ENCODE measurements at places on chromosomes 2 and 18. TPM values are rescaled to one million over a fixed set of nuclear protein-coding genes. Genes with fewer than 3 reads are reported as not detected.

GRCh38 chr2:54038835-54039234, 68.0 kb upstream of the PSME4 start:
- no peak for DNase-seq

DNA sequence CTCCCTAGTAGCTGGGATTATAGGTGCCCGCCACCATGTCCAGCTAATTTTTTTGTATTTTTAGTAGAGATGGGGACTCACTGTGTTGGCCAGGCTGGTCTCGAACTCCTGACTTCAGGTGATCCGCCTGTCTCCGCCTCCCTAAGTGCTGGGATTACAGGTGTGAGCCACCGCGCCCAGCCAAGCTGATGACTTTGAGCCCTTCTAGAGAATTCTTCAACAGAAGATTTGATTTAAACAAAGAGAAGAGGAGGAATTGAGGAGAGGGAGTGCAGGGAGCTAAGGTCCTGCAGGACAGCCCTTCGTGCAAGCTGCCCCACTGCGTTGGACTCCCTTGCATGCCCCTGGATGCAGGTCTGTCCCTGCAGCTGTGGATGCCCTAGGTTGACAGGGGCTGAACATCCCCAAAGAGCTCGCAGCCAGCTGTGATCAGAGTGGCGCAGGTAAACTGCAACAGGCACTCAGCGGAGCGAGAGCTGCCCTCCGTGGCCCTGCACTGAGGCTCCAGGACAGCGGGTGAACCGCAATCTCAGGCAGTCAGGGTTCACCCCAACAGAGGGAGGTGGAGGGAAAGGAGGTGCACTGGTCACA, 13.7 kb downstream of the ADRA2B start:
- DNase-seq, result no peak

DNA sequence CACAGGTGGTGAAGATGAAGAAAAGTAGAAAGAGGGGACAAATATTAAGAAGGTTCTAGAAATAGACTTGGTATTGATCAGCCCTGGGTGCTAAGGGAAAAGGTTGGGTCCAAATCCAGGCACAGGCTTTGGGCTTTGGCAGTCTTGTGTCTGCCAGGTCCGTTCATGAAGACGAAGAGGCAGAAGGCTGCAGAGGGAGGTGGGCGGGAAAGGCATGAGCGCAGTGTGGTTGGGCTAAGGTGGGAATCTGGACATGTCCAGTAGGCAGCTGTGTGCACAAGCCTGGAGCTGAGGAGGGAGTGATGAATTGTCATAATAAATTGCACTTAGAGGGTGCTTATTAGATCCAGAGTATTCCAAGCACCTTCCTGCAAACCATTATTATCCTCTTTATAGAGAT, 105.7 kb upstream of the TEX51 start:
- no peak for DNase-seq

DNA sequence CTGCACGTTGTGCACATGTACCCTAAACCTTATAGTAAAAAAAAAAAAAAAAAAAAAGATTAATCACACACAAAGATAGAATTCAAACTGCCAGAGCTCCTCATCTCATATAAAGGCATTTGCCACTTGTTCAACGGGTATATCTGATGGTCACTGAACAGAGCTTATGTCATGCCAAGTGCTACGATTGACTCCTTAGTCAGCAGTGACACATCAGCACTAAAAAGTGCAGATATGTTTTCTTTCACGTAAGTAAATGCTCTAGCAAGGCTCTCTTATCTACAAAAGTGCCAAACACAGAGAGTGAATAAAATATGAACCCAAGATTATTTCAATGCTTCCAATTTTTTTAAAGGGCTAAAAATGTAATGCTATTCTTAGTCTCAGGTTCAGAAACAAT, 1.1 kb downstream of the LMAN1 start:
- peak; percentile 44 for DNase-seq

GRCh38 chr2:223978451-223978850, 21.2 kb downstream of the MRPL44 start:
- DNase-seq, result no peak

DNA sequence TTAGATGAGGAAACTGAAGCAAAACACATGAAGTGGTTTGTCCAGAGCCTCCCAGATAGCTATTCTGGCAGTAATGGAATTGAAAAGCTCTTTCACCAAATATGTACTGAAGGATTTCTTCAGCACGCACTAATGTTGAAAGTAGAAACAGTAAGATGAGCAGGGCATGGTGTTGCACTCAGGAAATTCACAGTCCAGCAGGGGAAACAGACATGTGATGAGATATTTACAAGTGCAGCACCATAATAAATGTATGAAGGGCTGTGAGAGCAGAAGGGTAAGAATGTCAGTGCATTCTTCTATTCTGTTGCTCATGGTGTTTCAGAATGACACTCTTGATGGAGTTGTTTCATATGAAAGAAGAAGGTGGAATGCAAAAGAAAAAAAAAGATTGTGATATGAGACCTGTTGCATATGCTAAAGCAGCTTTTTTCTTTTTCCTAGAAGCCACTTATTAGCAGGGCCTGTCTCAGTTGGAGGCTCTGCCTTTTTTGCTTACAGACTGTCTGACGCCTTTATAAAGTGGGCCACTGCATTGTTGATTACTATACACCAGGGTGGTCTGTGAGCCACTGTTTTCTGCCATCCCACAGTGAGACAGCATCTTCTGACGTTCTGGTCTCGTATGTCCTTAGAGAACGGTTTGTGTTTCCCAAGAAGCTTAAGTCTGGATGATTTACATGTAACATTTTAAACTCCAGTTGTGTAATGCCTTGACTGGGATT, 516.9 kb downstream of the ARHGAP15 start:
- DNase-seq, result no peak

DNA sequence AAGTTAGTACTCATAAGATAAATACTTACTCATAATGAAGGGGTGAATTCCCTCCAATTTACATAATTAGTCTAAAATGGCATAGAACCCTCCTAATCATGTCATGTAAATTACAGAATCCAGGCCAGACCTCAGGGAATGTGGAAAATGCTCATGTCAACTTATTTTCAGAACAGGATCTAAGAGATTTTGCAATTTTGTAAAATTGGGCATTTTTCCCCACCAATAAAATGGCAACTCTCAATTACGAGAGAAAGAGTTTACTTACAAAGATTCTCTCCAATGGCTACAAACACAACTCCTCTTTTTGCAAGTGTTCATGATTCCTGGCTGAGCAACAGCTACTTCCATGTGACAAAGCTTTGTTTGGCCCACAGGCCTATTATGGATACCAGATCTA, 33.8 kb upstream of the SP5 start:
- DNase-seq, result no peak

GRCh38 chr18:35584735-35585134, 3.2 kb downstream of the GALNT1 start:
- no peak for DNase-seq

DNA sequence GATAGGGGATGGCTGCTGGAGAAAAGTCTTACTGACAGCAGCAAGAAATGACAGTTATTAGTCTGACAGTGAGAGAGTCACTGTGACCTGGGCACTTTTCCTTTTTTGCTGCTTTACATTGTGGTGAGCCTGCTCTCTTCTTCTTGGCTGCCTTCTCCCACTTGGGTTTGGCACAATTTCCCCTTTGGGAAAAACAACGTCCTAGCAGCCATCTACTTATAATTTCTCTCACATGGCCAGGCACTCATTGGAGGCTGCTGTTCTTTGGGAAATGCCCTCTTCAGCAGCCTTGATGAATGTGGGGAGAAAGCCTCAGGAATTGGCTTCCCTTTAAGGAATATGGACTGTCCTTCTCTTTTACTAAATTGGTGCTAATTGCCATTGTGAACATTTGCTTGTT, 60.4 kb upstream of the SLC1A4 start:
- no peak for DNase-seq

DNA sequence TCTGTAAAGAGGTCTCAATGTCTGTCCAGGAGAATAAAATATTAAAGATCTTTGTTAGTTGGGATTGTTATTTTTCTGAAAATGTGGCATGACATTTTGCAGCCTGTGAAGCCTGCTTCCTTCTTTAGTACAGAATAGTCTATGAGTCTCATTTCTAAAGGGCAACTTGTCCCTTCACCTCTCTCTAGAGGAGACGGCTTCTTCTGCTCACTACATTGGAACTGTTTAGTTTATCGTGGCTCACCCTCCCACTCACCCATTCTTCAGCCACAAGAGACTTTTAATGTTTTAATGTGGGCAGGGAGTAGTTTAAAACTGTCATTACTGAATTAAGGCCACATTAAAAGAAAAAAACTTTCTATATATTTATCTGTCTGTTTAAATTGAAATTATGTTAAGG, 161.0 kb downstream of the BARD1 start:
- DNase-seq, result no peak

DNA sequence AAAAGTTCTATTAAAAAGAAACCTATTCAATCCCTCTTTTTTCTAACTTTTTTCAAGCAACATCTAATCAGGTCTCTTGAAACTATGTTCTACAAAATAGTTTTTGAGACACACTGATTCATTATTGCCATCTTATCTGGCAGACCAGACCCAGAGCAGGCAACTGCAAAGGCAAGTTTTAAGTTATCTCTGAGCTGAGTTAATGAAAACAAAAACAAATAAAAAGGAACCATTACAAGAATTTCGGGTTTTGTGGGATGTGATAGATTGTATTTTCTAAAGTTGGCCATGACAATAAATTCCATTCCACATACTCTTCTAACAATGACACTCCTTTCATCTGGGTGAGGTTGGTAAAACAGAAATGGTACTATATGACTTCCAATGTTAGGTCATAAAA, 15.2 kb upstream of the TWSG1 start:
- DNase-seq, result no peak

GRCh38 chr2:18362696-18363095, 197.8 kb downstream of the RDH14 start:
- no peak for DNase-seq

GRCh38 chr18:32777049-32777448, 4.2 kb upstream of the KLHL14 start:
- no peak for DNase-seq

- no peak for DNase-seq
Observed at GRCh38 chr2:187136646-187137045, 287.7 kb upstream of the ZSWIM2 start.

- no peak for DNase-seq
Observed at GRCh38 chr2:189088591-189089205, 90.9 kb downstream of the COL5A2 start.

DNA sequence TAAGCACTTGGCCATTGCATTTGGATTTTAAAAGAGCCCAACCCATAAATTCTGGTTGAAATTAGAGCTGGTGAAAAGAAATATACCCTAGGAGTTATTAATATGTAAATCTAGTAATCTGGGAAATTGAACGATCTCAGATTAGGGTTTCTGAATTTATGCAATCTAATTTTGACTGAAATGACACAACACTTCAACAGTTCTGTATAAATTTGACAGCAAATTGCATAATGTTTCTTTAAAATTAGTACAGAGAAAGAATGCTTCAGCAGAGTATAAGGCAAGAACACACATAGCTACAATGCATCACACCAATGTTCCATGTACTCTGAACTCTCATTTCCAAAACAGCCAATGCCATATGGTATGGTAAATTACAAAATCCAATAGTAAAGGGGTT, 201.5 kb upstream of the ITGA4 start:
- no peak for DNase-seq

GRCh38 chr18:4587204-4587603, 132.1 kb upstream of the DLGAP1 start:
- no peak for DNase-seq

- no peak for DNase-seq
Observed at GRCh38 chr2:24343225-24343882, 17.0 kb downstream of the ITSN2 start.

- no peak for DNase-seq
Observed at GRCh38 chr2:138536302-138536701, 34.7 kb downstream of the SPOPL start.

DNA sequence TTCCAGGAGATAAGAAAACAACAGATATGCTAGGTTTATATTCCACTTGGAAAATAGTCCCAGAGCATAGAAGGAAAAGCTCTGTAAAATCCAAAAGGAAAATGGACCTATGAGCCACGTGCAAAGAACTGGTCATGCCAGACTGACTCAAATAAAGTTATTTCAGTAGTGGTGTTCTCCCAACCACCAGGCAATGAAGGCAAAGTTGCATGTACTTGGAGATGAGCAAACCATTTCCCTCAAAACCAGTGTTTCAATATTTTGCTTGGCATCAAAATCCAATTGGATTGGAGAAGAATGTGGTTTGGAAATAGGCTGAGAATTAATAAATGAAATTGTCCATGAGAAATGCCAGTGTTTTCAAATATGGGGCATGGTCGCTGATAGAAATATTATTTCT, 237.5 kb downstream of the ICOS start:
- no peak for DNase-seq

GRCh38 chr2:200705305-200706041, 106.2 kb upstream of the BZW1 start:
- DNase-seq, result no peak

- no peak for DNase-seq
Observed at GRCh38 chr2:52097071-52097470, 1065.1 kb upstream of the NRXN1 start.

The CCNT2 gene
- total RNA-seq, result 27.0 TPM

The XDH gene
- 0.19 TPM for total RNA-seq

The REG1B gene
- total RNA-seq, result not detected

The ANKRD39 gene
- 14.2 TPM for total RNA-seq

The GALNT3 gene
- 2.6 TPM for total RNA-seq

The CSRNP3 gene
- 1.7 TPM for total RNA-seq

The IL36G gene
- 0.24 TPM for total RNA-seq

The PLGLB1 gene
- 3.0 TPM for total RNA-seq

The OSBPL1A gene
- 10.7 TPM for total RNA-seq

The RIT2 gene
- total RNA-seq, result not detected

The ARHGAP15 gene
- 182 TPM for total RNA-seq

The DSEL gene
- 3.0 TPM for total RNA-seq

Measured in thymus (tissue), 14 donors.